ENCODE measurements at places on chromosomes 16 and 17.

DNA sequence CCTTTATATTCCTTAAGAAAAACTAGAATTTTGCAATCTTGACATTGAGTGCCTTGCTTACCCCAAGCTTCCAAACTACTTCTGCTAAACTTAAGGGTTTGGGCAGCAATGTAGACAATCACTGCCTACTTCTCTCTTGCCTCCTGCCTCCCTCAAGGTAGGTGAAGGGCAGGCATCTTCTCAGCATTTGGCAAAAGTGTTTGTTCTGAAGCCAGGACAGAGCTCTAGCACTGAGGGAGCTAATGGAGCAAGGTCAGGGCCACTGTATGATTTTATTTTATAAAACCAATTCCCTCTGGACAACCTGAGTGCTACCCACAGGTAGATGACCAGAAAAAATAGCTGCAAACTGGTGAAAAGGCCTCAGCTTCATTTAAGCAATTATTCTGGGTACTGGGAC, 111.8 kb downstream of the IRX3 start:
- no peak for DNase-seq

DNA sequence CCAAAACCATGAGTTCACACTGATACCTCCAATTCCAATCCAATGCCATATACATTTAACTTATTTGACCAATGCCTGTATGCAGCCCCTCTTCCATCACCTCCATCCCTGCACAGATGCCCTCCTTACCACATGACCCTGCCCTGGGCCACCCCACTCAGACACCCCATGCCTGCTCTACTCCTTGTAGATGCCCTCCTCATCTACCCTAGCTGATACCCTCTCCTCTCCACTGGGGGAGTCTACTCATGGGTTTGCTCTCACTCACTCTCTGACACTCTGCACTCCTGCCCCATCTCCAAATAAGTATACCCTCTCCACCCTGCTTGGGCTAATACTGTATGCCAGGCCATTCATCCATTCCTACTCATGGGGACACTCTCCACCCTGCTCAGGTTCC, 16.0 kb upstream of the CMTM4 start:
- DNase-seq: no peak

DNA sequence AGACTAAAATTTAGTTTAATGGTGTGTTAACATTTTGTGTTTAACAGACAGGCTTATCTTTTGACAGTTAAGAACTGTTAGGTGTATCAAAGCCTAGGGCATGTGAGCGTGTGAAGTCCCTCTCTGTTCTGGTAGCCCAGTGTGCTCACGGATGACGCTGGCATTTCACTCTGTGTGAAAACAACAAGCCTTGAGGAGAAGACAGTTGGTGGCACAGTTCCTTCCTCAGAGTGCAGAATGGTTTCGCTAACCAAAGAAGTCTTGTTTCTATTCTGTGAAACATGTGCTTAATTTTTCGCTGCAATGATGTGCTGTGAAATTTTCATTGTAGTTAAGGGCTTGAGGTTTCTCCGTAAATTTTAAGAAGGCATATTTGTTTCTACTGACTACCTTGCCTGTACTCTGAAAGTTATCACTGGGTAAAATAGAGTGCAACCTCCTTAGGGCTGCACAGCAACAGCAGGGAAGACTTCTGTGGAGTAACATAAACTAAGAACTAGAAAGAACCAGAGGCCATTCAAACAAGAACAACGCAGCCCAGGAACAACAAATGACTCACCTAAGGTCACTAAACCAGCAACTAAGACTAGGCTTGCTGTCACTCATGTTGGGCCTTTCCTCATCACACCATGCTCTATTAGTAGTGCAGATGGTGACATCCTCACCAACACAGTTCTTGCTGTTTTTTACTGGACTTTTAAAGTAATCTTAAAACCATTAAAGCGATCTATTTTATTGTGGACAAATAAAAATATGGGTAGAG, 33.4 kb downstream of the BRD7 start:
- peak; percentile 55 for DNase-seq

GRCh38 chr17:46144246-46144645, 49.0 kb downstream of the KANSL1 start:
- no peak for DNase-seq

GRCh38 chr17:27526604-27527002, 70.4 kb downstream of the KSR1 start:
- no peak for DNase-seq

GRCh38 chr17:40625311-40625710, 22.3 kb downstream of the SMARCE1 start:
- DNase-seq: no peak

DNA sequence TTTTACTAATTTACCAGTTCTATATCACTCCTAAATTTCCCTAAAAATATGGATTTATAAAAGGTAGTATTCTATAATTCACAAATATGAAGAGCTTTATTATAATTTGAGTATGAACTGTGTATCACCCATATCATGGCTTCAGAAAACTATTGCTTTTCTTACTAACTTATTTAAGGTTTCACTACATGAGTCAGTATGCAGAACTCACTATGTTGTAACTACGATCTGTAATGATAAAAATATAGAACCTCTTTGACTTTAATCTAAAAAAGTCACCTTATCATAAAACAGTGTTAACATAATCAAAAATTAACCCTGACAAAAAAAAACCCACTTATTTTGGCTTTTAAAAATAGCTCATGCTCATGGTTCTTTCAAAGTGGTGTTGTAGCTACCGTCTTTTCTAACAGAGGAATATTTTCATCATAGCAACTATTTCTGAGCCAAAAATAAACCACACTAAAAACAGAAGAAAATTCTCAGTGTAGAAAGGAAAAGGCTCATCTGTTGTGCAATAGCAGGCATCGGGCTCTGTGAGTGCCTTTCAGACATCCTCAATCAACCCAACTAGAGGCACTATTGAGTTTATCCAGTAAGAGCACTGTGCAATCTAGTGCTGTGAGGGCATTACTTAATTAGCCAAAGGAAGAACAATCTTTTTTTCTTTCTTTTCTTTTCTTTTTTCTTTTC, 42.1 kb downstream of the ITGAM start:
- DNase-seq: peak; percentile 21

DNA sequence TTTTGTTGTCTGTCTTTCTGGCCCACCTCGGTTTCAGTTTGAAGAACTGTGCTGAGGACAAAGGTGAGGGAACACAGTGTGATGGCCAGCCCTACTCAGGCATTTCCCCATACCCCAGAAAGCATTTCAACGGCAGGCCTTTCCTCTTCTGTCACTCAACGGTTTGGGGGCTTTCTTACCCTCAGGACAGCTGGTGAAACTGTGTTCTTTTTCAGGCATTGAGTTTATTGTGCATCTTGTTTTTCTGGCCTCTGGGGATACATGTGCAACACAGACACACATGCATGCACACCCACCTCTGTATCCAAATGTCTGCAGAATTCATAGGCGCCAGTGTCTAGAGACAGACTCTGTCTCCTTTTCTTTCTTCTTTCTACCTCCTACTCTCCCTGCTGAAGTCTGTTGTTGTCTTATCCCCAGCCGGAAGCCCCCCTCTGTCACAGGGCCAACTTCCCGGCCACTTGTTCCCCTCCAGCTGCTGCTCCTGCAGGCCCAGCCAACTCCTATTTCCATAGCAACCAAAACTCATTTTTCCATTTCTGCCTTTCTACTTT, 17.0 kb downstream of the CHD9 start:
- no peak for DNase-seq

DNA sequence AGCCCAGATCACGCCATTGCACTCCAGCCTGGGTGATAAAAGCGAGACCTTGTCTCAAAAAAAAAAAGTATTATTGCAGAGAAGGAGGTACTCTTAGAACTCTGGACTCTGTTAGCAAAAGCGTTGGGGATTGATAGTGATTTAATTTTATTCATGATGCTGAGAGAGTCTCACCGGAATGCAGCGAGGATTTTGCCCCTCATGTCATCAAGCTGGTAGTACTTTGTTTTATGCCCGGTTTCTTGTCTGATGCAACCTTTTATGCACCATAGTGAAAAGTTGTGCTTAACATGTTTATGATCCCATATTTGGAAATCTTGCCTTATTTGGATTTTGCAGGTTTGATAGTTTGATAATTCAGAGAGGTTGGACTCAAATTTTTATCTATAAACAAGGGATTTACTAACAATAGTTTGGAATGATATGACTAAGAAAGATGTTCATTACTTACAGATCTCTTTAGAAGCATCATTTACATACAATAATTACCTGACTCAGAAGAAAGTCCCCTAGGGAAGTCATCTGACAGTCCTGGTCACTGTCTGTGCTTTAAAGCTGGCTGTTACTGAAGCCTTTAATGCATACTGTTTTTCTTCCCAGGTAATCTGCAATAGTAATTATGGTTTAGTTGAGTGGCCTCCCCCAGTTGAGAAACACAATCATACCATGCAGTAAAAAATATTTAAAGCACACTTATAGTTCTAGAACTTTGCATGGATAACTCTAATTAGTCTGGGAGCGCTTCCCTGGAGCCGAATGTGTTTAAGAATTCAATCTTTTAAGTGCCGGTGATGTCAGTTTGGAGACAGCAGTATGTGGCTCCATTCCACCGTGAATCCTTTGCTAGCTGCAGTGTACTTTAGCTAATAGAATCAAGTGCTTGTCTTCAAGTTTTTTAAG, 120.9 kb downstream of the PRKCA start:
- no peak for DNase-seq

- peak; percentile 22 for DNase-seq
Observed at GRCh38 chr16:49987381-49987780, 37.6 kb upstream of the CNEP1R1 start.

- no peak for DNase-seq
Observed at GRCh38 chr17:67008101-67008500, 36.3 kb upstream of the CACNG1 start.

- DNase-seq: no peak
Observed at GRCh38 chr17:2371183-2372130, 29.4 kb downstream of the MNT start.

DNA sequence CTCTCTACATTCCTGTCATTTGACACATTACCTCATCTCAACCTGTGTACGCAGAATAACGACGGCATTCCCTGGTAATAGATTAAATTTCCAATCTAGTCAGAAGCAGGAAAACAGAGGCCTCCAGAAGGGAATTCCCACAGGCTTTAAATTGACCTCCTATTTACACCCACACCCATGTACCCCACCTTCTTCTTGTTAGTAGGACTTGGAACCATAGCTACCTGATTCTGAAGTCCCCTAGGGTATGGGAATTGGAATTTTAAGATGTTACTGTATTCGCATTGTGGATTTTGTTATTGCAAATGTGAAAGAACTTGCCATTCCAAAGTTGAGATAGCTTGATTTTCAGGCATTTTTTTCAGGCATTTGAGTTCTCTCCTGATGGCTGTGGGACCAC, 377.5 kb upstream of the DYNLRB2 start:
- no peak for DNase-seq

- DNase-seq: no peak
Observed at GRCh38 chr16:77986011-77986740, 36.2 kb upstream of the CLEC3A start.

DNA sequence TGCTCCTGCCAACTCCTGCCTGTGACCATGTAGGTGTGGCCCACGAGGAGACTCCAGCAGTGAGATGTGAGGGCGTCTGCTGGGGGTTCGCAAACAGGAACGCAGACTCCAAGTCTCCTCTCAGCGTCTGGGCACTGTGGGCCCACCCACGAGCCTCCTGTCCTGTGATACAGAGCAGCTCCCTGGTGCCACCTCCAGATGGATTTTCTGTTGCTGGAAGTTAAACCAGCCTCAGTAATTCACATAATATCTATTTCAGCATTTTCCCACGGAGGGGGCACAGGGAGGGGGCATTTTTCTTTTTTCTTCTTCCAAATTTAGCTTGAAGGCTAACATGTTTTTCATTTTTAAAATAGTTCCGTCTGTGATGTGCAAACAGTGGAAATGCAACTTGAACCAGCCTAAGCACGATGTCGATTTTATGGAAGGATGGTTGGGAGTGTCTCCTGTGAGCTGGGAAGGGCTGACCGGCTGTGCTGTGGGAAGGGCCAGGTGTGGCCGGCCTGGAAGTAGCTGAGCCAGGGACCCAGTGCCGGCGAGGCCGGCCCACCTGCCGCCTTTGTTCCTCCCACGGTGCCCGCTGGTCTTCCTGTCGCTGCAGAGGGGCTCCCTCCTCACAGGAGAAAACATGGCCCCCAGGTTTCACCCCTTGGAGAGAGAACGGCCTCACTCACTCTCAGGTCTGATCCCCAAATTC, 3.9 kb upstream of the RAB40B start:
- no peak for DNase-seq

DNA sequence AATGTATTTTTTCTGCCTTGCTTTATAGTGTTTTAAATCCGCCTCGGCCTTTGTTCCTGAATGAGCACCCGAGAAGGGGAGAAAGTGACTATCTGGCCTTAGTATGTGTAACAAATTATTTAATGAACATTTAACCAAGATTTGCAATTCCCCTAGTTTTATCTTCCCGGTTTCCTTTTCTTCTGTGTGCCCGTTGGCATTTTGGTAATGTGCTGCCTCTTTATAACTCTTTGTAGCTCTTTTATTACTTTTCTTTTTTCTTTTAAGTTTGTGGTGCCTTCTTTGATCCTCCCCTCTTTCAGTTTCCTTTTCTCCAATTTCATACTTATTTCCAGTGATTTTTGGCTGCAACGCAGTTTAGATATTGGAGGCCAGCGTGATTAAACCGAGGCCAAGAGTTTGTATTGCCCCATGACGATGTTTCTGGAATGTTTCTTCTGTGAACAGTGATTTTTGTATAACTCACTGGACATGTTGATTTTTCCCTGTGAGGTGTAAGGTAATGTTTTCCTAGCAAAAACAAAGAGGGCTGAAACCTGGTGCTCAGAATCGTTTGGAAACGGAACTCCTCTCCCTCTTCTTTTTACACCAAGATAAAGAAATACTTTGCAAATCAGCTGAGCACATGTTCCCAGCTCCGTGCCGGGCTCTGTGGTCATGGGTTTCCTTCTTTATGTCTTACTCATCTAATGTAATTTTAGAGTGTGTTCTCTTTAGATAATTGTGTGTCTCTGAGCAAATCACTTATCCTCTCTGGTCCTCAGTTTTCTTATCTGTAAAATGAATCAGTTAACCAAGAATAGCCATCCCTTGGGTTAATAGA, 344.3 kb downstream of the WWOX start:
- DNase-seq: no peak

GRCh38 chr16:84683691-84684591, 15.9 kb upstream of the USP10 start:
- peak; percentile 95 for DNase-seq

- DNase-seq: no peak
Observed at GRCh38 chr16:27118526-27118925, 51.8 kb downstream of the C16orf82 start.

- DNase-seq: no peak
Observed at GRCh38 chr16:4376126-4376892, 4.7 kb downstream of the VASN start.

DNA sequence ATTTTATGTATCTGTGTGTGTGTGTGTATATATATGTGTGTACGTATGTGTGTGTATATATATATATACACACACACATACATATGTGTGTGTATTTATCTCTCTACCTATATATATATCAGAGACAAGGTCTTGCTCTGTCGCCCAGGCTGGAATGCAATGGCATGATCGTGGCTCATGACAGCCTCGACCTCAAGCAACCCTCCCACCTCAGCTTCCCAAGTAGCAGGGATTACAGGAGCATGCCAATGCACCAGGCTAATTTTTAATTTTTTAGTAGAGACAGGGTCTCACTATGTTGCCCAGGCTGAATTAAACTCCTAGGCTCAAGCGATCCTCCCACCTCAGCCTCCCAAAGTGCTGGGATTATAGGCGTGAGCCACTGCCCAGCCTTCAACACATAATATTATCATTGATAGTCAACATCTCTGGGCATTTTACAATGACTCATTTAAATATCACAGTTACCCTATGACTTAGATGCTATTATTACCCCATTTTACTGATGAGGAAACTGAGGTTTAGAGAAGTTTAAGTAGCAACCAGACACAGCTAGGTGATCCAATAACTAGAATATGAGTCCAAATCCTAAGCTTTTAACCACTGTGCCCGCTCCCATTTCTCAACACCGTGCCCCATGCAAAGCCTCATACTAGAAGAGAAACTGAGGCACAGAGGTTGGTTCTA, 24.3 kb downstream of the G6PC3 start:
- DNase-seq: no peak
